ENCODE measurements at places on chromosomes 11 and 22. TPM values are rescaled to one million over a fixed set of nuclear protein-coding genes. Genes with fewer than 3 reads are reported as not detected.

MYBPC3 gene
- 0.09 TPM for total RNA-seq

TEX12 gene
- 0.52 TPM for total RNA-seq

OR8G1 gene
- not detected for total RNA-seq

PDE3B gene
- total RNA-seq = 25.9 TPM

SLC6A5 gene
- total RNA-seq = not detected

PGR gene
- 0.92 TPM for total RNA-seq

WDR74 gene
- total RNA-seq = 38.8 TPM

ARHGAP8 gene
- 43.7 TPM for total RNA-seq

ANO1 gene
- total RNA-seq = 11.8 TPM

LRRC74B gene
- not detected for total RNA-seq

PELI3 gene
- 3.6 TPM for total RNA-seq

GTSE1 gene
- total RNA-seq = 3.6 TPM

MS4A12 gene
- 411 TPM for total RNA-seq

APOA5 gene
- not detected for total RNA-seq

PRAME gene
- total RNA-seq = 0.22 TPM

HEPN1 gene
- total RNA-seq = not detected

MN1 gene
- total RNA-seq = 0.49 TPM

ALX4 gene
- total RNA-seq = not detected

EMID1 gene
- total RNA-seq = 3.0 TPM

FREY1 gene
- 2.2 TPM for total RNA-seq

PATE4 gene
- not detected for total RNA-seq

GPR152 gene
- not detected for total RNA-seq

MS4A8 gene
- 11.5 TPM for total RNA-seq

GGTLC2 gene
- not detected for total RNA-seq

TIGD3 gene
- 0.14 TPM for total RNA-seq

BDNF gene
- 0.31 TPM for total RNA-seq

TREH gene
- 3.9 TPM for total RNA-seq

XKR3 gene
- total RNA-seq = not detected

C22orf31 gene
- total RNA-seq = not detected

All from mucosa of descending colon (tissue), 3 donors.